ENCODE measurements at places on chromosomes 11 and 22.

GRCh38 chr11:44945666-44946065 lies 5.0 kb downstream of the TP53I11 start:
- H3K4me3 ChIP-seq: no peak overlapping the region
- no peaks in the 10 kb centered on the region for H3K4me1 ChIP-seq
- H3K27ac ChIP-seq: no peak overlapping the region
- no peak for DNase-seq
- H3K27me3 ChIP-seq: no peaks in the 10 kb centered on the region

GRCh38 chr11:115193914-115194801 lies 310.1 kb downstream of the CADM1 start:
- H3K27me3 ChIP-seq: no peaks in the 10 kb centered on the region
- H3K36me3 ChIP-seq: no peaks in the 10 kb centered on the region
- no peak overlapping the region for H3K27ac ChIP-seq

DNA sequence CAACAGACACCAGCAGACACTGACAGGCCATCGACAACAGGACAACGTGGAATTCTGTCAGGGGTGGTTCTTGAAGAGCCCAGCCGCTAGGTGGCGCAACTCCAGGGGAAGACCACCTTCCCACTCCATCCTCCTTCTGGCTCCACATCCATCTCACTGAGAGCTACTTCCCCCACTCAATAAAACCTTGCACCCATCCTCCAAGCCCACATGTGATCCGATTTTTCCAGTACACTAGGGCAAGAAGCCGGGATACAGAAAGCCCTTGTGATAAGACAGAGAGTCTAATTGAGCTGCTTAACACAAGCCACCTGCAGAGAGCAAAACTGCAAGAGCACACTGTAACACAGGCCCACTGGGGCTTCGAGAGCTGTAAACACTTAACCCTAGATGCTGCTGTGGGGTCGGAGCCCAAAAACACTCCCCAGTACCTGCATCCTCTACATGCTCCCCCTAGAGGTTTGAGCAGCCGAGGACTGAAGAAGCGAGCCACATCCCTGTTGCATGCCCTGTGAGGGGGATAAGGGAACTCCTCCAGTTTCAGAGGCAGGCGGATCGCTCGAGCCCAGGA lies 11.5 kb upstream of the RAB39A start:
- no peak overlapping the region for H3K27ac ChIP-seq
- no peaks in the 10 kb centered on the region for H3K4me1 ChIP-seq
- H3K4me3 ChIP-seq: no peak overlapping the region
- peak; percentile 40 for DNase-seq
- H3K36me3 ChIP-seq: no peaks in the 10 kb centered on the region

DNA sequence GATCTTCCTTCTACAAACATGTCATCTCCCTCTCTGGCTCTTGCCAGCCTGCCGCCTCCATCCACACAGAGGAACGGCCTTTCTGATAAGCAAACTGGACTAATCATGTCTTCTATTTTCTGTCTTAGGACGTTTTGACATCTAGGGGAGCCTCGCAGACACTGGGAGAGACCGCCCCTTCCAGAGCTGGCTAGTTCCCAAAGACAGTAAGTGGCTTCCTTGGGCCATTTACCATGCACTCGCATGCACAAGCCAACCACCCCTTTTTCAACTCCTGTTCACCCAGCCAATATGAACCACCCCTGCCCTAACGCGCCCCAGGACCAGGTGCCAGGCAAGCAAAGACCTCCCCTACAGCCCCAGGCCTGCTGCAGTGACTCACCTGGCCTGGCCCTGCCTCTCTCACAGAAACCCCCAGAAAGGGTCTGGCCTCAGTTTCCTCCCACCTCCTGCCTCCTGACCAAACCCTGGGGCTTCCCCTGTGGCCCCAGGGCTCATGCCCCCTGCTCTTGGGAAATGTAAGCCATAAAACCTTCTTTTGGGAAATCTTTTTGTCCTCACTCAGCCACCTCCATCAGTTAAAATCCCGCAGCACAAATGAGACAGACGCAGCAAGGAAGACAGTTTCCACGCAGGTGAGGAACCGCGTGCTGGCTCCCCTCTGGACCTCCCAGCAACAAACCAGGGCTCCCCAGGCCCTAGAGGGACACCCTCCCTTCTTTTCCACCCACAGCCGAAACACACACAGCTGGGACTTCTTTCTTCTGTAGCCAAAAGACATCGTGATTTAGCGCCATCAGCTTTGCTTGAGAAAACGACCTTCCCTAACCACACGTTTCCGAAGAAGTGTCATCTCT lies 38.5 kb downstream of the SHANK2 start:
- no peak overlapping the region for H3K27ac ChIP-seq
- no peaks in the 10 kb centered on the region for H3K4me1 ChIP-seq
- DNase-seq: no peak
- H3K27me3 ChIP-seq: peaks cover 2% of the 10 kb centered on the region

DNA sequence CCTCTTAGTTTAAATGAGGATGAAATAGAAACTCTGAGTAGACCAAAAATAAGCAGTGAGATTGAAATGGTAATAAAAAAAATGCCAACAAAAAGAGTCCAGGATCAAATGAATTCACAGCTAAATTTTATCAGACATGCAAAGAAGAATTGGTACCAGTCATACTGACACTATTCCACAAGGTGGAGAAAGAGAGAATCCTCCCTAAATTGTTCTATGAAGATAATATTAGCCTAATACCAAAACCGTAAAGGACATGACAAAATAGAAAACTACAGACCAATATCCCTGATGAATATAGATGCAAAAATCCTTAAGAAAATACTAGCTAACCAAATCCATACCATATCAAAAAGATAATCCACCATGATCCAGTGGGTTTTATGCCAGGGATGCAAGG lies 169.8 kb upstream of the CHORDC1 start:
- no peak overlapping the region for H3K4me3 ChIP-seq
- H3K36me3 ChIP-seq: no peaks in the 10 kb centered on the region
- DNase-seq: no peak
- no peak overlapping the region for H3K27ac ChIP-seq

GRCh38 chr11:75173336-75173735 lies 22.4 kb downstream of the SLCO2B1 start:
- no peak overlapping the region for H3K27ac ChIP-seq
- H3K36me3 ChIP-seq: no peaks in the 10 kb centered on the region
- H3K27me3 ChIP-seq: peaks cover 42% of the 10 kb centered on the region

GRCh38 chr11:118609380-118610224 lies 2.2 kb downstream of the PHLDB1 start:
- DNase-seq: peak; percentile 81
- H3K27ac ChIP-seq: peak overlapping the region; percentile 98
- peaks cover 50% of the 10 kb centered on the region for H3K4me1 ChIP-seq
- no peaks in the 10 kb centered on the region for H3K36me3 ChIP-seq

DNA sequence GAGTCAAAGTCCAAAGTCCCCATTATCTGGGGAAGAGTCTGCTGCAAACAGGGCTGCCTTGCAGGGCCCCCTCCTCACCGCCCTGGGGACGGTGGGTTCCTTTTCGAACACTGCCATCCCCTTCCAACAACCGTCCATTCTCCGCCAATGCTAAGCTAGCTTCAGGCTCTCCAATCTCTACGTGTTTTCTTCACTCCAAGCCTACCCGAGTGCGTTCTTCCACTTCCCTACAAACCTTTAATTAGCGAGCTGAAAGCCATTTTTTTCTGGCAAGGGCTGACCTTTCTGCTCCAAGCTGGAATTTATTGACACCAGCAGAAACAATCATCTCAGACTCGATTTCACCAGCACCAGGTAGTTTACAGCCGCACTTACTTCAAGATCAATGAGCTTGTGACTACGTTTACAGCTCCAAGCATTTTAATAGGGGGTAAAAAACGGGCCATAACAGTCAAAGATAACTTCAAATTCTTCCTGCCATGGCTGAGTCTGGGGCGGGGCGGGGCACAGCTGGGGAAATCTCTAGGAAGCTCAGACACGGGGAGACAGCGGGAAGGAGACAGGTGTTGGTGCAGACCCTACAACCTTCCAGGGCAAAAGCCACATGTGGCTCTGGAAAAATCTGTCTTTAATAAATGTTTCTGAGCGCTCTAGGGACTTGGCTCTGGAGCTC lies 82.2 kb downstream of the PHF21B start:
- peaks cover 13% of the 10 kb centered on the region for H3K27me3 ChIP-seq
- no peaks in the 10 kb centered on the region for H3K4me1 ChIP-seq
- no peak overlapping the region for H3K4me3 ChIP-seq
- no peaks in the 10 kb centered on the region for H3K36me3 ChIP-seq
- no peak for DNase-seq

DNA sequence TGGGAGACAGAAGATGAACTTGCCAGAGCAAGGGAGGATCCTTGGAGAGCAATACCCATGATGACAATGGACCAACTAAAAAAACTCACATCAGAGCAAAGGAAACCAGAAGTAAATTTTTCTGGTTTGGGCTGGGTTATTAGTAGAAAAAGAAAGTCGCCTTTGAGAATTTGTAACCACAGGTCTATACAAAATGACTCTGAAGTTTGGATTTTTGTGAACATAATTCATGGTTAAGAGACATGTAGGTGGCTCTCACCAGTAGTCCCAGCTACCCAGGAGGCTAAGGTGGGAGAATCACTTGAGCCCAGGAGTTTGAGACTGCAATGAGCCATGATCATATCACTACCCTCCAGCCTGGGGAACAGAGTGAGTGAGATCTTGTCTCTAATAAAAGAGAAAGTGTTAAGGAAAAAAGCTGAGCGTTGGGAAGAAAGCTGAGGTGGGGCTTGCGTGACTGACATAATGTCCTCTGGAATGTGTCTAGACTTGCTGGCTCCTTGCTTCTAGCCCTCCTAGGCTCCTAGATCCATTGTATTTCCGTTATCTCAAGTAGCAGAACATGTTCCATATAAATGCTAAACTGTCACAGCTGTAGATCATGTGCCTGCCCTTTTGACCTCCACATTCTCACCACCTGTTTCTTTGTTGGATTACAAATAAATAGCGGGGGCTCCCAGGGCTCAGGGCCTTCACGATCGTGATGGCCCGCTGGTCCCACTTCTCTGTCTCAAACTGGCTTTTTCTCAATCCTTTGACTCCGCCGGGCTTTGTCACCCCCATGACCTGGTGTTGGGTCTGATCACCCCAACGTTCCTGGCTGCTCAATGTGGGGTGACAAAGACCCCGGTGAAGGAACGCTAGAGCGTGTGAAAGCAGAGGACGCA lies 56.2 kb upstream of the SC5D start:
- peak overlapping the region; percentile 55 for H3K27ac ChIP-seq
- H3K27me3 ChIP-seq: 0 out of 2 replicates have a peak, but pooled peaks cover 3% of the 10 kb centered on the region
- DNase-seq: peak; percentile 62
- peaks cover 41% of the 10 kb centered on the region for H3K4me1 ChIP-seq
- peak overlapping the region; percentile 3 for H3K4me3 ChIP-seq
- no peaks in the 10 kb centered on the region for H3K36me3 ChIP-seq

DNA sequence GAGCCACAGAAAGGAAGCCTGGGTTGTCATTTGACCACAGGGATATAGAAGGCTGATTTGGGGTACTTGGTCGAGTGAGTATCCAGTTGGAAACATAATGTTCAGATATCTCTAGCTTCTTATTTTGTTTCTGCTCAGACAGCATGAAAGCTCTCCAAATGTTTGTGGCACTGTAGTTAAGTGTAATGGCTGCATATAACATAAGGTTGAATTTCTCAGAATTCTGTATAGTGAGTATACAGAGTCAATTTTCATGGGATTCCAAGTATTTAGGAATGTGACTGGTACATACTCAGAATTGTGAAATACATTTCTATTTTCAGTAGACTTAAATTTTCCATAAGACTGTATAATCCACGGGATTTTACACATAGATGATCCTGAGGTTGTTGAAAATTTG lies 2102.1 kb upstream of the RAG2 start:
- H3K4me1 ChIP-seq: no peaks in the 10 kb centered on the region
- no peaks in the 10 kb centered on the region for H3K36me3 ChIP-seq
- H3K4me3 ChIP-seq: no peak overlapping the region

- peaks cover 14% of the 10 kb centered on the region for H3K4me1 ChIP-seq
- H3K36me3 ChIP-seq: no peaks in the 10 kb centered on the region
- peak; percentile 95 for DNase-seq
- peak within 1 kb of the TSS; percentile 91 for H3K27ac ChIP-seq
- H3K27me3 ChIP-seq: no peaks in the 10 kb centered on the region
- H3K4me3 ChIP-seq: peak within 1 kb of the TSS; percentile 98
Observed at GRCh38 chr11:66842896-66843775, at the start of gene RCE1. RCE1 (plus strand) TSS chr11:66843441; CDS start chr11:66843456, 15 bp downstream.

GRCh38 chr11:33642461-33643166 lies 58.0 kb downstream of the C11orf91 start:
- H3K27me3 ChIP-seq: no peaks in the 10 kb centered on the region
- no peaks in the 10 kb centered on the region for H3K4me1 ChIP-seq
- DNase-seq: no peak
- no peak overlapping the region for H3K4me3 ChIP-seq
- H3K27ac ChIP-seq: no peak overlapping the region

DNA sequence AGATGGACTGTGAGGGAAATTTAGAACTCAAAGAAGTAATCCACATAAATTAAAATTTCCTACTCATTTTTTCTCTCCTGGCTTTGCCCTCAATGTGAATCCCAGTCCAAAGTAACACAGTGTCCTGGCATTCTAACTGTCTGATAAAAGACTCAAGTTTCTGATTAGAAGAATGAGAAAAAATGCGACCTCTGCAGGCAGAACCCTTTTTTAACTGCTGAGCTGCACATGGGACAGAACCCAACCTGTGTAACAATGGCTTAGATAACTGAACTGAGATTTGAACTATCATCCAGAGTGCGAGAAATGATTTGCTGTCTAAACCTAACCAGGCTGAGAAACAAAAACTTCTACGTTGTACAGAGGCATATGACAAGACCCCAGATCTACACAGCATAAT lies 385.6 kb upstream of the LRRC4C start:
- H3K27ac ChIP-seq: no peak overlapping the region
- H3K4me3 ChIP-seq: no peak overlapping the region
- H3K36me3 ChIP-seq: no peaks in the 10 kb centered on the region
- H3K4me1 ChIP-seq: no peaks in the 10 kb centered on the region
- no peaks in the 10 kb centered on the region for H3K27me3 ChIP-seq

GRCh38 chr11:20444535-20444934 lies 57.0 kb downstream of the PRMT3 start:
- H3K36me3 ChIP-seq: no peaks in the 10 kb centered on the region
- H3K4me3 ChIP-seq: no peak overlapping the region
- no peaks in the 10 kb centered on the region for H3K4me1 ChIP-seq

DNA sequence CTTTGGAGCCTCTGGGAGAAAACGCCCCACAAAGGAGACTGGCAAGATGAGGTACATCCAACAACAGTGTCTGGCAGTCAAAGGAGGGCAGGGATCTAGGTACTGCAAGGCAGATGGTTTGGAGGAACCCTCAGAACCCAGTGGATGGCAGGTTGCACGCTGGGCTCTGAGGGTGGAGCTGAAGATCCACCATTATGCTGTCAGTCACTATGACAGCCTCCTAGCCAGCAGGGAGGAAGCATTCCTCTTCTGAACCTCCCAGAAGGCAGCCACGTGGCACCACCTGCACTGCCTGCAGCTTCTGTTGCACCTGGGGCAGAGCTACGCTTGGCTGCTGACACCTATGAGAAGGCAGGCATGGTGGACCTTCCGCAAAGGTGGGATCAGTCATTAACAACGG lies 40.2 kb downstream of the HTR3A start:
- H3K27ac ChIP-seq: no peak overlapping the region
- peaks cover 7% of the 10 kb centered on the region for H3K27me3 ChIP-seq
- H3K4me3 ChIP-seq: no peak overlapping the region
- 0 out of 2 replicates have a peak, but pooled peaks cover 5% of the 10 kb centered on the region for H3K4me1 ChIP-seq
- DNase-seq: no peak
- H3K36me3 ChIP-seq: no peaks in the 10 kb centered on the region

GRCh38 chr22:36027579-36027934 lies 1.1 kb downstream of the RBFOX2 start:
- peaks cover 24% of the 10 kb centered on the region for H3K4me1 ChIP-seq
- H3K36me3 ChIP-seq: no peaks in the 10 kb centered on the region
- H3K27me3 ChIP-seq: no peaks in the 10 kb centered on the region
- DNase-seq: peak; percentile 50
- peak overlapping the region; percentile 98 for H3K4me3 ChIP-seq

GRCh38 chr11:46249938-46250744 lies 27.3 kb upstream of the CREB3L1 start:
- H3K27ac ChIP-seq: peak overlapping the region; percentile 99
- peak; percentile 65 for DNase-seq
- no peaks in the 10 kb centered on the region for H3K27me3 ChIP-seq

- DNase-seq: peak; percentile 83
- peaks cover 13% of the 10 kb centered on the region for H3K4me1 ChIP-seq
- H3K4me3 ChIP-seq: no peak overlapping the region
Observed at GRCh38 chr11:108115500-108116140, 5.7 kb upstream of the ACAT1 start.

All from GM23248 (cell line).